Thyroid gland (tissue), 4 donors: ENCODE measurements at places on chromosomes 11 and 22. TPM values are rescaled to one million over a fixed set of nuclear protein-coding genes. Genes with fewer than 3 reads are reported as not detected.
A peak's percentile ranks its signal among the peaks of the same experiment; 100 is the strongest.

Gene OR2AT4
- not detected for total RNA-seq

Gene TMEM126A
- 25.9 TPM for total RNA-seq

Gene RAG1
- total RNA-seq = 4.6 TPM

Gene KLHL35
- total RNA-seq = 1.3 TPM

Gene TRIM49
- total RNA-seq = not detected

Gene HRAS
- 41.3 TPM for total RNA-seq

DNA sequence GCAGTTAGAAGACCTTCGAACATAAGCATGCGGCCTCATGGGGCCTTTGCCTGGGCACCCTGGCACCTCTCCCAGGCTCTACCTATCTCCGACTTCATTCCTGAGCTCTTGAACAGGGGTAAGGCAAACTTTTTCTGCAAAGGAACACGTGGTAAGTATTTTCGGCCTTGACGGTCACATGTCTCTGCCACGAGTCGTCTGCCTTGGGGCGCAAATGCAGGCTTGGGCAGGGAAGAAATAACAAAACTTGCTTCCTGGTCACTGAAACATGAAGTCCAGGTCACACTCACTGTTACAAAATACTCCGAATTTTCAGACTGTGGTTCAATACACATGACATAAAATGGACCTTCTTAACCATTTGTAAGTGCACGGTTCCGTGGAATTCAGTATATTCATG is 3.4 kb upstream of the ASCL2 start:
- no peaks in the 10 kb centered on the region for H3K36me3 ChIP-seq
- no peak overlapping the region for H3K4me3 ChIP-seq
- no peaks in the 10 kb centered on the region for H3K27me3 ChIP-seq
- peaks cover 35% of the 10 kb centered on the region for H3K4me1 ChIP-seq
- H3K27ac ChIP-seq = peak overlapping the region; percentile 47

DNA sequence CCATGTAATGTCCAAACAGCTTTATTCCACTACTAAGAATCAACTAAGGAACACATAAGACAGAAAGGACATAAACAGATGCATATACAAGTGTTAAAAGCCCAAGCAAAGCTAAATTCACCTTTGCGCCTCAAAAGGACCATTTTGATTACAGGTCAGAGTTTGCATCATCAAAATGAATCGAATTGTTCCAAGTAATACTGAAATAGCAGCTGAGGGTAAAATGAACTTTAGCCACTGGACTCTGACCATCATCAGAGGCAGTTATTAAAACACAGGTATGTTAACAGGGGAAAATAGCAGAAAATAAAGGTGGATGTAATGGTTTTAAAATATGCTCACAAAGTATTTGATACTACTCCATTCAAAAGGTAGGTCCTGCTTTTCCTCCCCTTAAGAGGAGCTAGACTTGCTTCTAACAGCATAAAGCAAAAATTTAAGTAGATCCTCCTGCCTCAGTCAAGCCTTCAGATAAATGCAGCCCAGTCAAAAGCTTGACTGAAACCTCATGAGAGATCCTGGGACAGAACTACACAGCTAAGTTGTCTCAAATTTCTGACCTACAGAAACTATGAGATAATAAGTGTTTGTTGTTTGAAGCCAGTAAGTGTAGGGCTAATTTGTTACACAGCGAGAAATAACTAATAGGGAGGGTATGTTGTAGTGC is 35.4 kb downstream of the RBFOX2 start:
- no peak for DNase-seq
- H3K36me3 ChIP-seq = no peaks in the 10 kb centered on the region
- no peak overlapping the region for H3K4me3 ChIP-seq
- no peak overlapping the region for H3K27ac ChIP-seq

- H3K4me1 ChIP-seq = no peaks in the 10 kb centered on the region
- DNase-seq = no peak
- no peak overlapping the region for H3K4me3 ChIP-seq
- no peaks in the 10 kb centered on the region for H3K36me3 ChIP-seq
- H3K27me3 ChIP-seq = no peaks in the 10 kb centered on the region
- no peak overlapping the region for H3K27ac ChIP-seq
Measured at GRCh38 chr22:46457502-46458488, 79.6 kb downstream of the CELSR1 start.

DNA sequence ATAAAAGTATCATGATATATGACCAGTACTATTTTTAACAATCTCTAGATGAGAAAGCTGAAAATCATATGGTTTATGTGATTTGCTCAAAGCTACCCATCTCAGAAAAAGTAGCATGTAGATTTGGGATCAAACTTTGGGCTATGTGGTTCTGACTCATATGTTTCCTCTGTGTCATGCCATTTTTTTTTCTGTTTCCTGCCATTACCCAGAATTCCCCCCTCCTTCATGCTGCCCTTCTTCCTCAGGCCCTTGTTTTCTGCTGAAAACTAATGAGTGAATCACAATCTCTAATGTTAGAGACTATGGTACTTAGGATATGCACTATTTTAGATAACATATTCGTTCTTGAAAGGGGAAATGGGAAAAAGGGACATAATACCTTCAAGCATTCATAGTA is 80.7 kb downstream of the JRKL start:
- H3K27me3 ChIP-seq = no peaks in the 10 kb centered on the region
- DNase-seq = no peak
- H3K27ac ChIP-seq = no peak overlapping the region
- H3K36me3 ChIP-seq = no peaks in the 10 kb centered on the region
- H3K4me3 ChIP-seq = no peak overlapping the region

- DNase-seq = no peak
- H3K27ac ChIP-seq = no peak overlapping the region
- H3K4me1 ChIP-seq = peaks cover 19% of the 10 kb centered on the region
- no peaks in the 10 kb centered on the region for H3K36me3 ChIP-seq
- no peak overlapping the region for H3K4me3 ChIP-seq
- H3K27me3 ChIP-seq = no peaks in the 10 kb centered on the region
Measured at GRCh38 chr11:76203131-76203925, 3.0 kb downstream of the WNT11 start.

- H3K36me3 ChIP-seq = no peaks in the 10 kb centered on the region
- no peak overlapping the region for H3K4me3 ChIP-seq
- DNase-seq = no peak
Measured at GRCh38 chr22:20618488-20618887, 111.1 kb downstream of the MED15 start.

DNA sequence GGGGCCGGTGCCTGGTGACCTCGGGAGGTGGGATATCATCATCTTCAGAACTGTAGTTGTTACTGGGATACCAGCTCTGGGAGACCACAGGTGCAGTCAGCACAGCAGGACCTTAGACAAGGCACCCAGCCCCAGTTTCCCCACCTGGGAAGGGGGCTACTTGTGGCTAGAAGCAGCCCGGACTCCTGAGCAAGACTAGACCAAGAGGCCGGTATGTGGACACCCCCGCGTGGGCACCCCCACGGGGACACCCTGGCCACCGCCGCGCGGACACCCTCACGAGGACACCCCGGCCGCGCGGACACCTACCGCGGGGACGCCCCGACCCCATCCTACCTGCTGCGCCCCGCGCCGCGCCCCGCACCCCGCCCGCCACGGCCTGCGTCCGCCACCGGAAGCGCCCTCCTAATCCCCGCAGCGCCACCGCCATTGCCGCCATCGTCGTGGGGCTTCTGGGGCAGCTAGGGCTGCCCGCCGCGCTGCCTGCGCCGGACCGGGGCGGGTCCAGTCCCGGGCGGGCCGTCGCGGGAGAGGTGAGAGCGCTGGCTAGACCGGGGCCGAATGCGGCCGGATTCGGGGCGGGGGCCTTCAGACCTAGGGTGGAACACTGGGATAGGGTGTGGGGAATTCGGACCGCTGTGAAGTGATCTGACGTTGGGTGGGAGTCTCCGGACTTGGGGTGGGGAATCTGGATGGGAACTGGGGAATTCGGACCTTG is at the start of the genes COMT and TXNRD2:
Gene COMT, plus strand, starts transcription at position 408 of the 718 bp plus-strand sequence. CDS start 20,755 bp downstream, outside the sequence.
Gene TXNRD2, minus strand, starts transcription at position 454 of the 718 bp plus-strand sequence. Its CDS starts 15 bp downstream, at position 439.
- DNase-seq = peak; percentile 63
- H3K27me3 ChIP-seq = no peaks in the 10 kb centered on the region
- H3K36me3 ChIP-seq = no peaks in the 10 kb centered on the region
- H3K4me1 ChIP-seq = peaks cover 30% of the 10 kb centered on the region

- H3K4me1 ChIP-seq = peaks cover 43% of the 10 kb centered on the region
- H3K36me3 ChIP-seq = no peaks in the 10 kb centered on the region
- H3K27me3 ChIP-seq = no peaks in the 10 kb centered on the region
- no peak for DNase-seq
- peak overlapping the region; percentile 88 for H3K27ac ChIP-seq
- H3K4me3 ChIP-seq = no peak overlapping the region
Measured at GRCh38 chr11:48043111-48043990, 63.0 kb downstream of the PTPRJ start.

- H3K27me3 ChIP-seq = no peaks in the 10 kb centered on the region
- DNase-seq = no peak
- H3K4me3 ChIP-seq = no peak overlapping the region
- peaks cover 10% of the 10 kb centered on the region for H3K4me1 ChIP-seq
Measured at GRCh38 chr11:100752371-100753171, 65.5 kb downstream of the ARHGAP42 start.

- H3K4me1 ChIP-seq = peaks cover 34% of the 10 kb centered on the region
- peak overlapping the region; percentile 2 for H3K27ac ChIP-seq
- DNase-seq = peak; percentile 85
- H3K4me3 ChIP-seq = peak overlapping the region; percentile 33
- H3K36me3 ChIP-seq = peaks cover 26% of the 10 kb centered on the region
Measured at GRCh38 chr11:72239849-72240460, 4.0 kb downstream of the PHOX2A start.

DNA sequence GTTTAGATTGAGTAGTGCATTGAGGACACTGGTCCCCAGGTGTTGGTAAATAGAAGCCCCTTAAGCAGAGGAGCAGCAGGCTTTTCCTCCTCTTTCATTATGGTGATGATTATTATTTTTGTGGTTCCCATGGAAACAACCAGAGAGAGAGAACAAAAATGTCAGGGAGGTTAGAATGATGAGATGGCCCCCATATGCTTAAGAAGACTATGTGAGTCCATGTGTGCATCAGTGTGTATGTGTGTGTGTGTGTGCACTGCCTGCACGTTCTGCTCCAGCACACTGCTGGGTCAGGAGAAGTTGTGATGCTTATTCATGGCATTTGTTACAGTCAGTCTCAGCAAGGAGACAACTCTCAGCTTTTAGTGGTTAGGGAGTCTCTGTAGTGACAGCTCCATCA is 724.2 kb downstream of the NTM start:
- DNase-seq = no peak
- no peak overlapping the region for H3K27ac ChIP-seq
- no peaks in the 10 kb centered on the region for H3K36me3 ChIP-seq
- H3K4me1 ChIP-seq = no peaks in the 10 kb centered on the region

DNA sequence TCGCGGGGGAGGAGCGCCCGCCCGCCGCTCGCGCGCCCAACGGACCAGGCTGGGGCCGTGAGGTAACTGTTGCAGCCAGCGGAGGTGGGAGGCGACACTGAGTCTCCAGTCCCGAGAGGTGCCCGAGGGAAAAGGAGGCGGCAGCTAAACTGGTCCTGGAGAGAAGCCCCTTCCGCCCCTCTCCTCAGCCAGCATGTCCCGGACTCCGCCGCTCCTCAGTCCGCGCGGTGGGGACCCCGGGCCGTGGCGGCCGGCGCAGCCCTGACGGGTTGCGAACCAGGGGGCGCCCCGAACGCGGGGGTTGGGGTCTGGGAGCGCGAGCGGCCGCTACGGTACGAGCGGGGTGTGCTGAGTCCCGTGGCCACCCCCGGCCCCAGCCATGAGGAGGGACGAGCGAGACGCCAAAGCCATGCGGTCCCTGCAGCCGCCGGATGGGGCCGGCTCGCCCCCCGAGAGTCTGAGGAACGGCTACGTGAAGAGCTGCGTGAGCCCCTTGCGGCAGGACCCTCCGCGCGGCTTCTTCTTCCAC is at the start of gene PDE3B:
Gene PDE3B, plus strand, starts transcription at position 108 of the 529 bp plus-strand sequence. Its CDS starts 272 bp downstream, at position 380.
- peak; percentile 52 for DNase-seq
- peaks cover 7% of the 10 kb centered on the region for H3K27me3 ChIP-seq
- no peaks in the 10 kb centered on the region for H3K36me3 ChIP-seq
- no peaks in the 10 kb centered on the region for H3K4me1 ChIP-seq
- no peak within 1 kb of the TSS for H3K27ac ChIP-seq
- H3K4me3 ChIP-seq = peak within 1 kb of the TSS; percentile 39

- peak within 1 kb of the TSS; percentile 65 for H3K4me3 ChIP-seq
- no peaks in the 10 kb centered on the region for H3K36me3 ChIP-seq
- peak within 1 kb of the TSS; percentile 83 for H3K27ac ChIP-seq
- DNase-seq = peak; percentile 95
Measured at GRCh38 chr11:74398244-74399159, at the start of gene PGM2L1. Gene PGM2L1 (minus strand): TSS chr11:74398433. CDS start chr11:74398161, 272 bp downstream.
